Activated naive CD4-positive, alpha-beta T cell (primary cell): ENCODE measurements at places on chromosomes 4 and X.

- no peak for DNase-seq
These were observed 37.1 kb upstream of the AMOT start for GRCh38 chrX:112877771-112878173.

- DNase-seq: no peak
These were observed 149.5 kb downstream of the PPP1R2C start for GRCh38 chrX:42628471-42628870.

- no peak for DNase-seq
These were observed 66.7 kb upstream of the PGM2 start for GRCh38 chr4:37759833-37760232.

DNA sequence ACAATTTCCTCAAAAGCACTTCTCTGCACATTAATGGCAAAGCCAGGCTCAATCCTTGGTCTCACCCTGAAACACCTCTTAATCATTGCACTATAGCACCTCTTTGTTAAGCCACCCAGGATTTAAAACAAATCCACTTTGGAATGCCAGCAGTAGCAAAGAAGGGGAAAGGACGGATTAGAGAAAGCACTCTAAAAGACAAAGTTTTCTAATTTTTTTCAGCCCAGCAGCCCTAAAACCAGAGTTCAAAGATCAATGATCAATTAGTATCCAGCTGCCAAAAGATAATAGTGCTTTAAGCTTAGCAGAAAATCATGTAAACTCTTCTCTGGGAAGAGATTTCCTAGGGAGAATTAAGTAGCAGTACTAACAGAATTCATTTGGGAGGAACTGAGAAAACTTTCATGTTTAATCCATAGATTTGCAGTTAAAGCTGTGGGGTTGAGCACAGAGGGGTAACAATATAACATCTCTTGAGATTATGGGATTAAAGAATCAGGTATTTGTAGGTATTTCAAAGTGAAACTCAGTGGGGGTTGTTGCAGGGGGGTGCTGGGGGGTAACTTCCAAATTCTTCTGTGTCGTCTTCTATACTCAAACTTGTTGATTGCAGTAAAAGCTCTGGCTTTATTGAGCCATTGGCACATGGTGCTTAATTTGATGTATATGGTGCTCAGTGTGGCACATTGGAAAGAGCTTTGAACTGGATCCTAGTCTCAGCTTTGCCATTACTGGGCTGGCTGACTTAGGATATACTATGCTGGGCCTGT, 61.8 kb downstream of the LRRC66 start:
- DNase-seq: no peak

DNA sequence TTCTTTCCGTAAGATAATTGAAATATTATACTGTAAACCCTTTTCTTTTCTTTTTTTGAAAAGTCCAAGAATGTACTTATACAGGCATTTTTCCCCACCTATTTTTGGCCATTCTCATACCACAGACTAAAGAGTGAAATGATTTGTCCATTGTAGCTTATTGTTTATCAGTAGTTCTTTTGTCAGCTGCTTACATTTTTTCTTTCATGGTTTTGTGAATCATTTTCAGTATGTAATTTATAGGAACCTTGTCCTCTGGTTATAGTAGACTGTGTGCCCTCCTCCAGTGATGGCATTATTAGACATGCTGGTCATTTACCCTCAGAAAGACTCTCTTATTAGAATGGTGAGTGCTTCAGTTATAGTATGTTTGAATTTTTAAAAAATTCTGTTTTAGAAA, 56.7 kb downstream of the CCKAR start:
- DNase-seq: no peak

- DNase-seq: no peak
These were observed 1276.1 kb downstream of the PCDH7 start for GRCh38 chr4:31995943-31996901.

DNA sequence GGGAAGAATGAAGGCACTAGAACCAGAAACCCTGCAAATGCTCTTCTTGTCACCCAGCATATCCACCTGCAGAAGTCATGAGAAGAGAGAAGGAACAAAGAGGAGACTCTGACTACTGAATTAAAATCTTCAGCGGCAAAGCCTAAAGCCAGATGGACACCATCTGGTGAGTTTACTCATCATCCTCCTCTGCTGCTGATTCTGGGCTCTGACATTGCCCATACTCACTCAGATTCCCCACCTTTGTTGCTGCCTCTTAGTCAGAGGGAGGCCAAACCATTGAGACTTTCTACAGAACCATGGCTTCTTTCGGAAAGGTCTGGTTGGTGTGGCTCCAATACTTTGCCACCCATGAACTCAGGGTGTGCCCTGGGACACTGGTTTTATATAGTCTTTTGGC, 181.7 kb downstream of the AR start:
- no peak for DNase-seq

- DNase-seq: no peak
These were observed 1047.7 kb downstream of the C4orf33 start for GRCh38 chr4:130143656-130144055.

GRCh38 chrX:24528605-24529004, 63.5 kb downstream of the PDK3 start:
- no peak for DNase-seq

- no peak for DNase-seq
These were observed 112.4 kb downstream of the ZNF518B start for GRCh38 chr4:10344824-10345223.

GRCh38 chr4:76784237-76784636, 113.7 kb downstream of the SOWAHB start:
- DNase-seq: no peak

GRCh38 chrX:49242545-49243066, 7.3 kb downstream of the CCDC22 start:
- DNase-seq: no peak

- DNase-seq: no peak
These were observed 252.8 kb downstream of the NAP1L3 start for GRCh38 chrX:93420525-93421082.

GRCh38 chr4:37678624-37679023, 7.6 kb downstream of the RELL1 start:
- no peak for DNase-seq

GRCh38 chrX:41956027-41956426, 32.7 kb upstream of the CASK start:
- no peak for DNase-seq

- no peak for DNase-seq
These were observed 54.3 kb downstream of the CLCN5 start for GRCh38 chrX:49976682-49977197.

- DNase-seq: no peak
These were observed 41.5 kb downstream of the DTHD1 start for GRCh38 chr4:36322921-36323354.

DNA sequence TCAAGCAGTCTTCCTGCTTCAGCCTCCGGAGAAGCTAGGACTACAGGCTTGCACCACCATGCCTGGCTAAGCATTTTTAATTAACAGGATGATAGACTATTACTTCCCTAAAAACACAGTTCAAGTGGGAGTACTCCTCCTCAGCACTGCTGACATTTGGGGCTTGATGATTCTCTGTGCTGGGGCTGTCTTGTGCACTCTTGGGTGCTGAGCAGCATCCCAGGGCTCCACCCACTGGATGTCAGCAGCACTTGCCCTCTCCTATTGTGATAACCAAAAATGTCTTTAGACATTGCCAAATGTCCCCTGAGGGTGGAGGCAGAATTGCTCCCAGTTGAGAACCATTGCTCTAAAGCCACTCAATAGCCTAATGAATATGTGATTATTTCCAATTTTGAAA, 60.4 kb downstream of the CLCN4 start:
- DNase-seq: no peak

DNA sequence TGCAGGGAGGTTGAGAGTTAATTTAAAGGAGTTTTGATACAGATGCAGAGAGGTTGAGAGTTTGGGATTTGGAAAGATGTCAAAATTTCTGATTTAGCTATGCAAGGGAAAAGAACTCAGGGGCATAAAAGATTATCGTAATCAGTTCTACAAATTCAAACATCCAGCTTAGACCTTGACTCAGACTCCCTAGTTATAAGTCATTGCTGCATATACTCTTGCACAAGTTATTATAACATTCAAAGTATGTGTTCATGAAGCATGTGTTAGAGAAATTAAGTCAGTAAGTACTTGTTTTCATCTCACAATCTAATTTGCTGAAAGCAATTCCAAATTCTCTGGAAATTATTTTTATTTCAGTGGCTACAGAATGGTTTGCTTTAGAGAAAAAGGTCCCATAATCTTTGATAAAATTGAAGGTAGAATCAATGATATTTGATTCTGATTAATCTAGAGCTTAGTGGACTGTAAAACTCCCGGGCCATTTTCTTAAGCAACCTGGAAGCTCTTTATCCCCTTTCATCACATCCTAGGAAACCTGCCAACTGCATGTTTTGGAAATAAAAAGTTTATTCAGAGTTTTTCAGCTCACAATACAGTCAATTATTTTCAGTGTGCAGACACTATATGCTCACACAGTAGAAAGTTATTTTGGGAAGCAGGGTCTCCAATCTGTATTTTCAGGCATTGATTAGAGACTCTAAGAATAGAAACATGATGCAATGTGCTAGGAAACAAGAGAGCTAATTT, 132.9 kb upstream of the SPANXC start:
- DNase-seq: no peak

GRCh38 chrX:94758130-94758529, 1084.1 kb downstream of the FAM133A start:
- DNase-seq: no peak

- DNase-seq: no peak
These were observed 1.7 kb downstream of the TRPC5OS start for GRCh38 chrX:111877681-111878080.

DNA sequence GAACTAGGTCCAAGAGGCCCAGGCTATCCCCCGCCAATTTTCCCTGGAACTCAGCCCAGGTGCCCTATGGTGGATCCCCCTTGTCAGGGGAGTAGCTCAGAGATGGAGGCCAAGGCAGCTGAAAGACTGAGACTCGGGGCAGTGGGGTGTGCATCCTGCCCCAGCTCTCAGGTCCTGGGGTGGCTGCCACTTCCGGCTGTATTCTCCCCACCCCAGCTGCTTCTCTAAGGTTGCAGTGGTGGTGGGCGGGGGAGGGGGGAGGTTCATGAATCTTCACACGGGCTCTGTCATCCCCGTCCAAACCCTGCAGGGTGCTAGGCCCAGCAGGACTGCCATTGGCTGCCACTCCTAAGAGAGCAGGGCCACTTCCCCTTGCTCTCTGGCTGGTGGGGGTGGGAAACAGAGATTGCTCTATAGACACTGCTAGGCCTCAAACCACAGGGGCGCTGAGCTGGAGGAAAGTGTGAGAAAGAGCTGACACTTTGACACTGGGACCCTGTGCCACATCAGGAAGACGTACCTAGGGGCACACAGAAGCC, 1.5 kb downstream of the SASH3 start:
- peak; percentile 19 for DNase-seq

GRCh38 chr4:140807491-140808252, 51.5 kb upstream of the TBC1D9 start:
- DNase-seq: no peak

DNA sequence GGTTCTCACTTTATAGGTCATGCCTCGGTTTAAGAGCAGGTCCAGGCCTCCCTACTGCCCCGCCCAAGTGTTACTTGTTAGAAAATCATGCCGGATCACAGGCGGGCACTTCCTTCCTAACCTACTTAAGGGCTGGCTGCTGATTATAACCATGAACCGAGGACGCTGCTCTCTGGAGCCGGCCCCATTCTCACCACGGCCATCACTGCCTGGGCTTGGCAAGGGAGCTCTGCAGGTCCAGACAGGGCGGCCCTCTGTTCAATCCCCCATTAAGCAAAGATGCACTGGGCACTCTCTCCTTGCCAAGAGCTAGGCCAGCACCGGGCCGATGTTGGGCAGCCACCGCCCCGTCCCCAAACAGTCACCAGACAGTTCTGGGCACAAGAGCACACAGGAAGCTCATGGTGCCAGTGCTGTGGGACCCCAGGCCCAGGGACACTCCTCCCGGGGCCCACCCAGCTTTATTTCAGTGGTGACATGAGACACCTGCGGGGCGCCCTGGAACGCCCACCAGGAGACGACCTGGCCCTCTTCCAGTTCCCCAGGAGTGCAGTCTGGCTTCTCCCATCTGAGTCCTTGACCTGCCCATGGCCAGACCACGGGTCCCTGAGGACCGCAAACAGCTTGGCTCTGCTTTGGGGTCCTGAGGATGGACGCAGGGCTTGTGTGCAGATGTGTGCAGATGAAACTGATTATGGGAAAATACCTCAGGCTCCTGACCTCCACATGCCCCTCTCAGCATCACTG, 44.0 kb downstream of the ABLIM2 start:
- DNase-seq: no peak

GRCh38 chrX:7272346-7272745, 124.4 kb upstream of the PUDP start:
- DNase-seq: no peak

GRCh38 chrX:55450259-55450658, 1.7 kb upstream of the MAGEH1 start:
- no peak for DNase-seq

DNA sequence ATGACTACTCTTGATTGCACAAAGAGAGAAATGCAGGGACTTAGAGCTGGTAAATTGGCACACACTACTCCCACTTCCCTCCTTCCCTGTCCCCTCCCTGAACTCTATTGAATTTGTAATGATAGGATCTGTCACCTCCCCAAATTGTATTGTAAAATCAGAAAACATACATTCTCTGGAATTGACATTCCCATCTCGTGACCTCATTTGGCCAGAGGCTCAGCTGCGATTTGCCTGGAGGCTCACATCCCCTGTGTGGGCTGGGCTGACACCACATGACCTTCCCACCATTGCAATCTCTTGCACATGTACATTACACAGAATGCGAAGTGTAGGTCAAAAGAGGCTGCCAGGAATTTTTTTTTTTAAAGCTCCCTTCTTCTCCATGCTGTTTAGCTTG, 172.1 kb downstream of the MID1IP1 start:
- DNase-seq: no peak

- DNase-seq: no peak
These were observed 12.3 kb downstream of the MSL3 start for GRCh38 chrX:11770320-11770719.
